ENCODE measurements at places on chromosomes 16 and 17.

DNA sequence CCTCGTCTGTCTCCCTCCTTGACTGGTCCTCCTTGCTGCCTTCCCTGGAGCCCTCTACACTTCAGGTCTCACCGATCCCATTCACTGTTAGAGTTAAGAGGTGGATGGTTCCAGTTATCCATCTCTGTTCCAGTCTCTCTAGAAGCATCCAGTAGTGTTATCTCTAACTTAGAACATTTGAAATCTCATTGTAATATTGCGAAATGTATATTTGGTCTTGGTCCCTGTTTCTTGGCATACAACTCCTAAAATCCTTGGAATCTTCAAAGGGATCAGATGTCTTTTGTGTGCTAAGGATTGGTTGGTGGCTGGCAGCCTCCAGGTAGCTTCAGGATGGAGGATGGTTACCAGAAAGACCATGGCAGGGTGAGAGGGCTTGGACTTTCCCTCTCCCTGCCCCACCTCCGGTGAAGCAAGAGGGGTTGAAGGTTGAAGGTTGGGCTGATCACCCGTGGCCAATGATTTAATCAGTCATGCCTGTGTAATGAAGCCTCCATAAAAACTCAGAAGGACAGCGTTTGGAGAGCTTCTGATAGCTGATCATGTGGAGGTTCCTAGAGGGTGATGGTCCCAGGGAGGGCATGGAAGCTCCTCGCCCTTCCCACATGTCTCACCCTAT is 59.1 kb downstream of the NTN1 start:
- DNase-seq = no peak

- no peak for DNase-seq
Measured at GRCh38 chr17:7839190-7839875, 5.3 kb downstream of the KDM6B start.

GRCh38 chr16:85383836-85384832 is 229.0 kb upstream of the GSE1 start:
- no peak for DNase-seq

GRCh38 chr16:15915555-15916081 is 27.2 kb upstream of the CEP20 start:
- no peak for DNase-seq

GRCh38 chr17:80805032-80805751 is 186.4 kb upstream of the CHMP6 start:
- no peak for DNase-seq

DNA sequence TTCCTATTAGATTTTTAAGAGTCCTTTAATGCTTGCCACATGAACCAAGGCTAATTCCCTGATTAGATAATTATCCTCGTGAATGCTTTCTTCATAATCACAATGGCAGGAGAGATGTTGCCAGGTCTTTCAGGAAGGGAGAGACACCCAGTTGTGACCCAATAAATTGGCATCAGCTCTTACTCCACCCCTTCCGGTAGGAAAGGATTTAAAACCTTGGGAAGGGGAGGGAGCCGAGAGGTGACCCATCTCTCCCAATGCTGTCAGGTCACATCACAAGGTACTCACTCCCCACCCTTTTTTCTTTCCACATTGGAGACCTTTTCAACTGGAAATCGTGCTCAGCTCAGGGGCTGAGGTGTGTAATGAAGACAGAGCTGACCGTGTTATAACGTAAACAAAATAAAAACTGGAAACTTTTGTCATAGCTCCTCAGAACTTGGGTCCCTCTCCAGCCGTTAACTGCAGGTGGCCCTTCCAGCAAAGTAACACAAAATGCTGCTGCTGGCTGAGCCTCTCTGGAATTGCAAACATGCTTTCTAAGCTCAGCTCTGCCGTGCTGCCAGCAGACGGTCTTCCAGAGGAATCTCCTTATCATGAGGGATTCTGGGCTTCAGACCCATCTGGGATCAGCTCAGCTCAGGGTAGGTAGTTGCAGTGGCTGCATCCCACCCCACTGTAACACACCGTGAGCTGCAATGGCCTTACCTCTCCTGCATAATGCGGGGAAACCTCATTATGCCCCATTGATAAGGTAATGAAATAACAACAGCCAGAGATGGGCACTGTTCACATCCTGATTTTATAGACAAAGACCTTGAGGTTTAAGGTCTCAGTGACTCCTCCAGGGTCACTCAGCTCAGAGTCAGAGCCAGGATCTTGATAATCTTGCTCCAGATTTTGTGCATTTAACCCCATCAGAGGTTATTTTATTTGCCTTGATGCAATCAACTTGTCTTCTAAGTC is 15.6 kb downstream of the TMEM100 start:
- no peak for DNase-seq

DNA sequence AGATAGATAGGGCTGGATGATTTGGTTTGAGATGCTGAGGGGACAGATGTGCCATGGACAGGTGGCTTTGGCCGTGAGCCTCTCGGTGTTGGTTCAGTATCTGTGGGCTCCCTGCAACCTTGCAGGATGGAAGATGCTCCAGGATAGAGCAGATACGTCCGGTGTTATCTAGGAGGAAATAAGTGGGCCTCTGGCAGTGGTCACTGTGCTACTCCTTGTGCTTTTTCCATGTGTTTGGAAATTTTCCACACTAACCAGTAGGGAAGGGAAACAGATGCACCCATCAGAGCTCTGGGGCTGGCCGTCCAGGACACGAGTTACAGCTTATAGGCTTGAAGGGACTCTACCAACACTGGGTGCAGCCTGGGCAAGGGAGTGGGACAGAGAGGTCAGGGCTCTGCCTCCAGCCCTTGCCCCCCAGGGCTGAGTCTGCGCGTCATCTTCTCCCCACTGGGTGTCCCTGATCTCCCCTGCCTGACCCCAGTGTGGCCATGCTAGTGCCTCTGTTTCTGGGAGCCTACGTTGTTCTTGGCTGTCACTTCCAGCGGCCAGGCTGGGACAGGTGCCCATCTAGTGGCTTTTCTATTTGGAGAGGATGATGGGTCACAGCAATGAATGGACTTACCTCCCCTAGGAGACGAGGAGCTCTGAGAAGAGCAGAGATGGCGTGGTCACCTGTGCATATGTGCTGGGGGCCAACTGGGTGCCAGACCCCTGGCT is 166.9 kb downstream of the SEC14L1 start:
- DNase-seq = no peak

GRCh38 chr16:83704656-83705055 is 103.1 kb upstream of the HSBP1 start:
- no peak for DNase-seq

DNA sequence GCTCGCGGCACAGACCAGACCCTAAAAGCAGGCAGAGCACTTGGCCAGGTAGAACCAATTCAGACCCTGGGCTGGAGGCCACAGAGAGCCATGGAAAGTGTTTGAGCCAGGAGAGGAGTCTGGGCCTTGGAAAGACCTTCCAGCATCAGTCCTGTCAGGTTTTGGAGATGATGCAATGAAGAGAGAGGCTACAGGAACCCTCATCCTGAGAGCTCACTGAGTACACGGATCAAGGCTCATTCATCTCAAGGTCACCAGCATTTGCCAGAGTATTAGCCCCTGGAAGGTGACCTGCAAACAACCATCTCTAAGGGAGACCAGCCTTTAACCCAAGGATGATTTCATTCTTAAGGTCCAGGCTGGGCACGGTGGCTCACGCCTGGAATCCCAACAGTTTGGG is 27.8 kb downstream of the TLE7 start:
- DNase-seq = no peak

- no peak for DNase-seq
Measured at GRCh38 chr16:4689091-4689671, 4.2 kb upstream of the NUDT16L1 start.

DNA sequence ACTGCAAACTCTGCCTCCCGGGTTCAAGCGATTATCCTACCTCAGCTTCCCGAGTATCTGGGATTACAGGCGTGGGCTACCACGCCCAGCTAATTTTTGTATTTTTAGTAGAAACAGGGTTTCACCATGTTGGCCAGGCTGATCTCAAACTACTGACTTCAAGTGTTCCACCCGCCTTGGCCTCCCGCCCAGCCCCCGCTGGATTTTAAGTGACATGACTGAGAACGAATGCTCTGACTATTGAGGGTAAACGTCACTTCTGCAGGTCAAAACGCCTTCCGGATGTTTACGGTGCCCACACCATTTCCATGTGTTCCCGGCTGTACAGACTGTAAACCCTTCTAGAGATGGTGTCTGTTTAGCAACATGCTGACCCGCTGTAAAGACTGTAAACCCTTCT is 22.8 kb downstream of the PITPNA start:
- DNase-seq = no peak

DNA sequence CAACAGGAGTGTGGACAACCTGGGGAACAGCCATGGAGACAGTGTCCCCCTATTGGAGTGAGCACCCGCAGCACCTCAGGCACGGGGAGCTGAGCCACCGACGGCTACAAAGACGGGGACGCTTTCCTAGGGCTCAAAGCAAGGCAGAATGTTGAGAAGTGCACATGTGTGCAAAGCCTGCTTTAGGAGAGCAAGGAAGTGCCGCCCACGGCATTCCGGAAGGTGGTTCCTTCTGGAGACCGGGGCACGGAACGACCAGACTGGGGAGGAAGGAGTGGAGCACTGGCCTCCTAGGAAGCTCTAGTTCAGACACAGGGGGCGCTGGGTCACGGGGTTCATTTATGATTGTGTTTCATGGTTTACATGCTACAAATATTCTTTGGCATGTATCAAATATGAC is 52.2 kb downstream of the TBC1D16 start:
- no peak for DNase-seq

DNA sequence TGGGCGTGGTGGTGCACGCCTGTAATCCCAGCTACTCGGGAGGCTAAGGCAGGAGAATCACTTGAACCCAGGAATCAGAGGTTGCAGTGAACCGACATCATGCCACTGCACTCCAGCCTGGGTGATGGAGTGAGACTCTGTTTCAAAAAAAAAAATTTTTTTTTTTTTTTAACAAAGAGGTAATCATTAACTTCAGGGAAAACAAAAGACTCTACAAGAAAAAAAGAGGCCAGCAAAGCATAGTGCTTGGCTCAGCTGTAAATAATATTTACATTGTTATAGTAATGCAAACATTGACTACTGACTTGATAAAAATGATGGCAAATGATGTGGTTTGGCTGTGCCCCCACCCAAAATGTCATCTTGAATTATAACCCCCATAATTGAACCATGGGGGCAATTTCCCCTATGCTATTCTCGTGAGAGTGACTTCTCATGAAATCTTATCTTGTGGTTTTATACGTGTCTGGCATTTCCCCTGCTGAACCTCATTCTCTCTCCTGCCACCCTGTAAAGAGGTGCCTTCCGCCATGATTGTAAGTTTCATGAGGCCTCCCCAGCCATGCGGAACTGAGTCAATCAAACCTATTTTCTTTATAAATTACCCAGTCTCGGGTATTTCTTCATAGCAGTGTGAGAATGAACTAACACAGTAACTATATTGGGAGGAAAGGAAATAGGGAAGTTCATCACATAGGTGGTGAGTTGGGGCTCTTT is 12.7 kb upstream of the SSTR2 start:
- DNase-seq = no peak

GRCh38 chr16:50035468-50035992 is 10.5 kb downstream of the CNEP1R1 start:
- no peak for DNase-seq

- DNase-seq = no peak
Measured at GRCh38 chr16:53065461-53066061, 10.8 kb downstream of the CHD9 start.

DNA sequence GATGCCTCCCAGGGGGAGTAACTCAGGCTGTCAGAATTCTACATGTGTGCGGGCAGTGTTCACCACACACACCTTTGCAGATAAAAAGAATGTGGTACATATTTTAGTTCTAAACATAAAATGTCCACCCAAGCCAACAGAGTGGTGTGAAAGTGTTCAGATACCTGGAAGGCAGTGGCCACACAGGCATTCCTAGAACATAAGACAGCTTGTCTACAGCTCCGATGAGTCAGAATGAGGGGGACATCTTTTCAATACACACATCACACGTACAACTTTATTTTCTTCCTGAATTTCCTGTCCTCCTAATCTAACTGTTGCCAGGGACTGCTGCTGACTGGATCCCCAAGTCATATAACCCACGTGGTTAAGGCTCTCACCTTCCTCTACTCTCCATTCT is 142.3 kb downstream of the ZFHX3 start:
- DNase-seq = no peak

DNA sequence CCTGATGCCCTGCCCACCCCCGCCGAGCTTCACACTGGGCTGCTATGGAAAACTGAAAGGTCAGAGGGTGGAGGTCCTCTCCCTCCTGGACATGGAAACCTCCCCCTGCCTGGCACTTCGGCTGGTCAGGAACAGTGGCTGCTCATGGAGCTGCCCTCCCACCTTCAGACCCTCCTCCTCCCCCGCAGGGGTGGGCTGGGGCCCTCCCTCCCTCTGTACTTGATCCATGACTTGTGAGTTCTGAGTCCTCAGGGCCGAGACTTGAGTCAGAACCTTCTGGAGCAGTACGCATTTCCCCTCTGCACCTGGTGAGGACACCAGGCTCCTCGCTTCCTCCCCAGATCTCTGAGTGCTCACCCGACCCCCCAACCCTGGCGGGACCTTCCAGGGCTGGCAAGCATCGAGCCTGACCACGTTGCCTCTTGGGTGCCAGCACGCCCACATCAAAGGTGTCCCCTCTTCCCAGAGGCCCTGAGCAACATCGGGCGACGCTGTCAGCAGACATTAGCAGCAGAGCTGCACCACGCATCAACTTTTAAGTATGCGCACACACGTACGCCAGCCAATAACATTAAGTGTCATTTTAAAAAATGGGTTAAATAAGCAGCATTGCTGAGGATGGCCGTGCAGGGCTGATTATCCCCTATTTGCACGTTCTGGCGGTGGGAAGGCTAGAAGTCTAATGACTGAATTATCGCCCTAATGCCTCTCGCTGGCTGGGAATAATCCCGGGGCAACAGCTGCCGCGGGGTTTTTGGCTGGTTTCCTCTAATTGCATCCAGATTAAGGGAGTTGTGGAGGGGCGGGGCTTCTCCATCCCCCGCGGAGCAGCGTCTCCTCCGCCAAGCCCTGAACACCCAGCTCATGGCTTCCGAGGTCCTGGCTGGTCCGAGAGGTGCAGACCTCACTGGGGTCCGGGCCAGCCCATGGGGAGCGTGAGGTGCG is 98.0 kb downstream of the TBC1D16 start:
- DNase-seq = no peak

Measured in activated CD8-positive, alpha-beta memory T cell treated with anti-CD3 and anti-CD28 coated beads for 1 hour (primary cell).